HEK293T (cell line): ENCODE measurements at places on chromosomes 3 and 15.
A peak's percentile ranks its signal among the peaks of the same experiment; 100 is the strongest.

DNA sequence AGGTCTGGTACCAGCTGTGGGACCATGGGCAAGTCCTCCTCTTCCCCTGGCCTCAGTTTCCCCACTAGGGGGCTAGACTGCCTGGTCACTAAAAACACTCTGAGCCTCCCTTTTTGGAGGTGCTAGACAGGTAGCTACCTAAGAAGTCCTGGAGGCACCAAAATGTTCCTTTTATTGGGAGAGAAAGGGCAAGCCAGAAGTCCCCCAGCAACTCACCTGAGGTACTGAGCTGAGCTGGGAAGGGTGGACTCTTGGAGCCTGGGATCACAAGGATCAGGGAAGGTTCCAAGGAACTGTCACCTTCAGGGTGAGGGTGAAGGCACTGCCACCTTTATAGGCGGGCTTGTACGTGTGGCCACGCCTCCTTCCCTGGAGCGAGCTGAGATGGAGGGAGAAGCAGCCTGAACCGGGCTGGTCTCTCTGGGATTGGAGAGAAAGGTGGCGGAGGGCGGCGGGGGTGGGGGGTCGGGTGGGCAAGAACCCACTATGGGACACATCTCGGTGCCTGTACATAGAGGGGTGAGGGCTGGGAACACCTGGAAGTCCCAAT is at the start of gene CYP1A1:
Gene CYP1A1, minus strand, starts transcription at position 304 of the 550 bp plus-strand sequence. CDS start 2,431 bp downstream, outside the sequence.
- peak; percentile 61 for DNase-seq

DNA sequence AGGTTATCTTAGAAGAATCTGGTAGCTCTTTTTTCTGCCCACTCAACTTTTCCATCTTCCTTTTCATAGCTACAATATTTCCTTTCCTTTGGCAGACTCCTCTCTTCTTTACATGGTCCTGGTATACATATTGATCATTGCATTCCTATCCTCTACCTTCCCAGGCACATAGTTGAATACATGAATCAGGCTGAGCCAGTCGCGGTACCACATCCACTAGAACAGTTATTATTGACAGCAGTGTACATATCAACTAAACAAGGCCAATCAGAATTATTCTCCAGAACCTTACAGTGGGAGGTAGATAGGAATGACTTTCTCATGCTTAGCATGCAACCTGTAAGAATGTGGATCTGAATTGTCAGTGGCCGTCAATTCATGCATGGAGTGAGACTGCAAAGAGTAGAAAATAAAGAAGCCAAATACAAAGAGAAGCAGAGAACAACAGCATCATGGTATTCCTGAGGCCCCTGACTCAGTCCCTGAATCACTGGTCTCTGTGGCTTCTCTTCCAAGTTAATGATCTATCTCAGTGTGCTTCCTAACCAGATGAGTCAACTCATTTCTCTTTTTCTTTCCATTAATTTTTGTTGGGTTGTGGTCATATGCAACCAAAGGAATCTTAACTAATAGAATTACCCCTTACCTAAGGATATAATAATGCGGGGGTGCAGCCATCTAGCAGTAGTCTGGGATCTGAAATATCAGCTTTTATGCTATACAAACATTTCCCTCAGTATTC is 60.9 kb upstream of the DCBLD2 start:
- DNase-seq, result no peak

DNA sequence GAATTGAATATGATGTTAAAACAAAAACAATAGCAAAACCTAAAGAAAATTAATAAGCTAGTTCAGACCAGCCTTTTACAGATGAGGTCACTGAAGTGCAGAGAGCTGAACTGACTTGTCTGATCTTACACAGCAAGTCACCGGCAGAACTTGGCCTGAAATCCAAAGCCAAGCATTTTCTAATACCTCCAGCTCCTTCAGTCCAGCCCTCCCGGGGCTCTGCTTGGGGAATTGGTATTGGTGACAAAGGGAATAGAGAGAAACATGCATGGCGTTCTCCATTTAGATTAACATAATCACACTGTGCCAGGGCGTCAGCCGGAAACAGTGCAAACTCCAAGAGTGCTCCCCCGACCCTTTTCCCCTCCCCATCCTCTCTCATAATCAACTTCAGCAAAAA is 14.1 kb upstream of the ZSCAN2 start:
- no peak for DNase-seq

- no peak for DNase-seq
These were observed 73.0 kb downstream of the COL8A1 start for GRCh38 chr3:99711351-99711750.

- no peak for DNase-seq
These were observed 35.6 kb upstream of the KCNMB2 start for GRCh38 chr3:178500631-178501030.

DNA sequence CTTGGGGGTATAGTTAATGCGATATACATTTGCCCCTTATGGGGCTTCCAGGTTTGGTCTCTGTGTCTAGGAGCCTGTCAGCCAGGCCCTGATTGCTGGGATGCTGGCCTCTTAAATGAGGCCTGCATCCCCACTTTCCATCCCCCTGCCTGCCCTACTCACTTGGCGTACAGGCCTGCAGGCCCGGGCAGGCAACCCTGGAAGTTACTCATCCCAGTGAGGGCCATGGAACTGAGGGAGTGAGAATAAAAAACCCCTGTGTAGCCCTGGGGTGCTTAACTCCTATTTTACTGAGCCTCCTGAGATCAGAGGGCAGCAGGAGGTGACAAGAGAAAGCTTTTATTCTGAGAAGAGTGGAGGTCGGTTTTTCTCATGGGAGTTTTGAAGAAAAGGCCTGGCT is 2.0 kb downstream of the DISP2 start:
- no peak for DNase-seq

DNA sequence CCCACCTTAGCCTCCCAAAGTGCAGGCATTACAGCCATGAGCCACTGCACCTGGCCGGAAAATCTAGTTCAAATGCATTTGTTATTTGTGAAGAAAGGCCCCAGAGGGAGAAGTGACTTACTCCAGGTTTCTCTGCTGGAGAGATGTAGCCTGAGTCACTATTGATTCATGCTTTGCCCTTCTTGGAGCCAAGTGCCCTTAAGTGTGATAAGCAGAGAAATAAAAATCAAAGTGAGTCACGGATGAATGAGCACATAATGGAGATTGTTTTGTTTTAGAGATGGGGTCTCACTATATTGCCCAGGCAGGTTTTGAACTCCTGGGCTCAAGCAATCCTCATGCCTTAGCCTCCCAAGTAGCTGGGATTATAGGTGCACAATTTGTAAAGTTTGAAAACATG is 33.1 kb downstream of the CDC25A start:
- no peak for DNase-seq

- DNase-seq, result no peak
These were observed 4.1 kb downstream of the GORASP1 start for GRCh38 chr3:39103324-39103693.

GRCh38 chr3:139227165-139227564 is 116.7 kb upstream of the MRPS22 start:
- DNase-seq, result no peak

DNA sequence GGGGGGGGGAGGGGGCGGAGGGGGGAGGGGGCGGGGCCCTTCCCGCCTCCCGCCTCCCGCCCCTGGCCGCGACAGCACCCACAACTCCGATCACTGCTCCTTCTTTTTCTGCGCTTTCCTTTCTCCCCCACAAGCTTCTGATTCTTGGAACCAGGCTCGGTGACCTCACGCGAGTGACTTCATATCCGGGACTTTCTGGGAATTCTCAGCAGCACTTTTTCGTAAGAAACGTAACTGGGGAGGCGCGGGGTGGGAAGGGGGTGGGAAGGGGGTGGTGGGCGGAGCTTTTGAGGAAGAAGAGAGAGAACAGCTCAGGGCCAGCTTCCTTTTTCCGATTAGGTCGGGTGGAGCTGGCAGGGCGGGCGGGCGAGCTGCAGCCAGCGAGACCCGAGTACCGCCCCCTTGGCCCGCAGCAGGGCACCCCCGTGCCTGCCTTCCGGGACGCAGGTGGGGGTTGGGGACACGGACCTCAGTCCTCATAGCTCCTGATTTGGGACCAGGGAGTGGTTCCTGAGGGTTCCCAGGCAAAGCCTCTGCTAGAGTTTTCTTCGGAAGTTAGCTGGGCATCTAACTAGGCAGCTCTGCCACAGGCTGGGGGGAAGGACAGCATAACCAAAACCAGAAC is 14.6 kb downstream of the XIRP1 start:
- peak; percentile 62 for DNase-seq

DNA sequence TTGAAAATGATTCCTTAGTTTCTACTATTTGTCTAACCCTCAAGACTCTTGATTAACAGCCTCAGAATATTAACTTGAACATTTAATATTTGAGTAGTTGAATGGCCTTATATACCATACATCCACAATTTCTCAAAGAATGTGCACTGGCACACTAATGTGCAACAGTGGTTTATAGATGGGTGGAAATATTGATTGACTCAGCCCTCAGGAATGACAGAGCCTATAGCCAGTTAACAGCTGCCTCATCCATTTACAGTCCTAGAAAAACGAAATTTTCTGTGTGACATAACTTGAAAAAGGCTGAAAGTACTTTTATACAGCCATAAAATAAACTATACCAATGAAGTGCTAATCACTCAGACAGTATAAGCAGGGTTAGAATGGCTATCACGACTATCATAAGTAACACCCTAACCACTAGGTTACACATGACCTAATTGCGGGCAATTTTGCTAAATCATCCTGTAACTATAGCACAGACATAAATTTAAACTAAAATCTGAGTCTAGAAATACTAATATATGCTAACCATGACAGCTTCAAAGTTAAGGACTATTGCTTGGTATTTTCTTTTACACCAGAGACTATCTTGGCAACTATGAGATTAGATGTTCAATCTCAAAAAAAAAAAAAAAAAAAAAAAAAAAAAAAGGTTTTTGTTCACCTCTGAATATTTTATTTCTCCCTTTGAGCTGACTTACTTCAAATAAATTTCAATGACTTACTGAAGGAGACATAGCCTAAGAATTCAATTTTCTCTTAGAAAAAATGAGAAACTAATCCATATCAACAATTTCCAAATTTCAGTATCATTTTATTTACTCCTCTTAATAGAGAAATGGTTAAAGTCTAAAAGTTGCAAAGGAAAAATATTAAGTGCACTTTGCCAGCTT is 9.3 kb downstream of the SECISBP2L start:
- DNase-seq, result no peak

GRCh38 chr15:38535491-38536200 is 29.0 kb downstream of the RASGRP1 start:
- no peak for DNase-seq

DNA sequence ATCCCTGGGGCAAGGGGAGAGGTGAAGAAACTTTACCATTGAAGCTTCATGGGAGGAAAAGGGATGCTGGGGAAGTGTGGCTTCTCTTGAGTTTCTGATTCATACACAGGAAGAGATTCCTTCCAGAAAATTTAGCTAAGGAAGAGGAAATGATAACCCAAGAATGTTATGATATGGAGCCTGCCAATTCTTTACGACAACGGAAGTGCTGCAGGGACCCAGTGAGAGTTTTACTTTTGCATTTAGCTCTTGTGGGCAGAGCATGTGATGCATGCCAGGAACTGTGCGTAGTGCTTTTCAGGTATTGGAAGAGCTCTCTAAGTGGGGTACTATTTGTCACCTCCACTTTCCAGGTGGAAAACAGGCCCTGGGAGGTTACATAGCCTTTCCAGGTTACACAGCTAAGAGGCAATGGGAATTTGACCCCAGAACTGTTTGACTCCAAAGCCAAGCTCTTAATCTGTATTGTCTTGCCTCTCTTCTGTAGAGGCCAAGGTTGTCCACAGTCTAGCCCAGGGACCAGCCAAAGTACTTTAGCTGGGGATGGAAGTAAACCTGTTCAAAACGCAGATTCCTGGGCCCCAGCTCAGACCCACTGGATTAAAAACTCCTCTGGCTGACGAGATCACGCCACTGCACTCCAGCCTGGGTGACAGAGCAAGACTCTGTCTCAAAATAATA is 23.0 kb downstream of the CMTM7 start:
- no peak for DNase-seq

DNA sequence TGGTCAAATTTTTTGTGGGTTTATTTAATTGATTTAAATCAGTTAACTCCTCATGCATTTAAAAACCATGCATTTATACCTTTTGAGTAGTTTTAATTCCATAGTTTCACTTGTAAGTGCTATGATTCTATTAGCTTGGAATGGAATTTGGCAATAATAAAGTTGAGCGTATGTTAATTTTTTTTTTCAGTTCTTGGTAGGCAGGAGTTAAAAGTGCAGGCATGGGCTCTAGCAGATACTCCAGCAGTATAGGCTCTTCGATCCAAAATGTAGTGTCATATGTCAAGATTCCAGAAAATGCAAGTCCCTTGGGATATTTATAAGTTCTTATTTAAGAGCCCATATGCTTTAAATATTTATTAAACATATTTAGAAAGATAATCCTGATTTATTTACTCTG is 70.3 kb downstream of the LYSMD4 start:
- DNase-seq, result no peak

GRCh38 chr15:26722621-26723160 is 50.2 kb downstream of the GABRB3 start:
- no peak for DNase-seq

DNA sequence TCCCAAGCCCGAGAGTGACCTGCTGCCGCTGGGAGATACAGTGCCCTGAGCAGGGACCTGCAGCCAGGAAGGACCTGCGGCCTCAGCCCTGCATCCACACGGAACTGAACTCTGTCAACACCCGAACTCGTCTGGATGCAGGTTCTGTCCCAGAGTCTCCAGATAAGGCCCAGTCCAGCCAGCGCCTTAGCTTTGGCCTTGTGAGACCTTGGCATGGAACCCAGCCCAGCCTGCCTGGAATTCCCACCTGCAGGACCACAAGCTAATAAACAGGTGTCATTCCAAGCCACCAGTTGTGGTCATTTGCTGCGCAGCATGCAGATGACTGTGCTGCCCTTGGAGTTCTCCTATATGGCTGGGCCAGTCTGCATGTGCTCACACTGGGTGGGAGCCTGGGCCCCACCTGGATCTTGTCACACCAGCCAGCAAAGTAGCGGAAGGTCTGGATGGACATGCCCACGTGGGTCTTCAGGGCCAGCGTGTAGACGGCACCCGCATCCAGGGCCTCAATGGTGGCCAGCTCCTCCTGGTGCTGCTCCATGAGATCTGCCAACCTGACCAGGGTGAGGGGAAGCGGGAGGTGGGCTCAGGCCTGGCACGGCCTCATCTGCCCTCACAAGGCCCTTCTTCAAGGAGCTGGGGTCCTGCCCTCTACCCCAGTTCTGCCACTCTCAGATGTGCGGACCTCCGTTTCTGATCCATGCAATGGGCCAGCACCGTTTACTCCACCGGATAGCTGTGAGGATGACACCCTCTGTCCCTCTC is 47.2 kb upstream of the SLC41A3 start:
- DNase-seq, result no peak

GRCh38 chr3:169813278-169813677 is 574 bp upstream of the LRRC34 start:
- DNase-seq, result no peak

GRCh38 chr15:93779341-93779740 is 452.0 kb upstream of the MCTP2 start:
- no peak for DNase-seq
